CD8-positive, alpha-beta T cell (primary cell): ENCODE measurements at places on chromosomes 1 and 21.

DNA sequence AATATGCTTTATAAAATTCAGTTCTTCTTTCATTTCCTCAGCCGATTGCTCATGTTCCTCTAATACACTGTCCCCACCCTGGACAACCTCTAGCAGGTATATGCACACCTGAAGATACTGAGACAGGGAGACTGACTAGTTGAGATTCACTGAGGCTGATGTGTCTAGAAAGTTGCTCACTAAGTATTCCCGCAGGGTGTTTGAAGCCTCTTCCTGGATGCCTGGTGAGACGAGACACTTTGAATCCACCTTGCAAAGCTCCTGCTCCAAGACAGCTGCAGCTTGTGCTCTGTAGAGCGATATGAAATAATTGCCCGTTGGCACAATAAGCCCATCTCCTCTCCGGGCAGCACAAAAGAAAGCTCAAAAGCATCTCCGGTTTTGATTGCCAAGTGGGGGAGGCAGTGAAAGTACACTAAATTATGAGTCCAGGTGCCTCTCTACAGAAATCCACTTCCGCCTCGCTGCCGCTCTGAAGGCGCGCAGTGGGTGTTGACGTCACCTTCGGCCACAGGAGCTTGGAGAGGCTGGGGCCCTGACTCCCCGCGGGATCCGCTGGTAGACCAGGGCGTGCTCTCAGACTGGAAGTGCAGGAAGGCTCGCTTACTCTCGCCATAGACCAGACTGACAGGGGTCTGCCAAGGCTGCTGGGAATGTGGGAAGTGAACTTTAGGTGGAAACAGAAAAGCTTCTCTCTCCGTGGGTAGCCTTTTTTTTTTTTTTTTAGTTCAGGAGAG lies 46.3 kb downstream of the GPA33 start:
- peak; percentile 39 for DNase-seq

GRCh38 chr1:114209971-114210370 lies 56.3 kb upstream of the SYT6 start:
- DNase-seq: no peak

DNA sequence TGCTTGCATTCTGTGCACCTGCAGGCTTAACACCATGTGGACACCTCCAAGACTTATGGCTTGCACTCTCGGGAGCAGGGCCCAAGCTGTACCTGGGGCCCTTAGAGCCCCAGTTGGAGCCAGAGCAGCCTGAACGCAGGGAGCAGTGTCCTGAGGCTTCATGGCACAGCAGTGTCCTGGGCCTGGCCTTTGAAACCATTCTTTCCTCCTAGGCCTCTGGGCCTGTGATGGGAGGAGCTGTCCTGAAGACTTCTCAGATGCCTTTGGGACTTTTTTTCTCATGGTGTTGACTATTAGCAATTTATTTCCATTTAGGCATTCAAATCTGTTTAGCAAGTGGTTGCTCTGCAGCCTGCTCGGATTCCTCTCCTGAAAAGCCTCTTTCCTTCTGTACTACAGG lies 11.0 kb downstream of the RPTN start:
- DNase-seq: no peak

DNA sequence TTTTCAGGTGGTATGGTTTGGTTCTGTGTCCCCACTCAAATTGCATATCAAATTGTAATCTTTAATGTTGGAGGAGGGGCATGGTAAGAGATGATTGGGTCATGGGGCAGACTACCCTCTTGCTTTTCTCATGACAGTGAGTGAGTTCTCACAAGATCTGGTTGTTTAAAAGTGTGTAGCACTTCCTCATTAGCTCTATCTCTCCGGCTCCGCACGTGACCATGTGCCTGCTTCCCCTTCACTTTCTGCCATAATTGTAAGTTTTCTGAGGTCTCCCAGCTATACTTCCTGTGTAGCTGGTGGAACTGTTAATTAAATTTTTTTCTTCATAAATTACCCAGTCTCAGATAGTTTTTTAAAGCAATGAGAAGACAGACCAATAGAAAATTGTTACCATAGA lies 843.2 kb downstream of the AMY1C start:
- no peak for DNase-seq

- DNase-seq: no peak
Observed at GRCh38 chr1:50983219-50983802, 13.3 kb downstream of the CDKN2C start.

- no peak for DNase-seq
Observed at GRCh38 chr1:55286856-55287602, 71.9 kb upstream of the USP24 start.

DNA sequence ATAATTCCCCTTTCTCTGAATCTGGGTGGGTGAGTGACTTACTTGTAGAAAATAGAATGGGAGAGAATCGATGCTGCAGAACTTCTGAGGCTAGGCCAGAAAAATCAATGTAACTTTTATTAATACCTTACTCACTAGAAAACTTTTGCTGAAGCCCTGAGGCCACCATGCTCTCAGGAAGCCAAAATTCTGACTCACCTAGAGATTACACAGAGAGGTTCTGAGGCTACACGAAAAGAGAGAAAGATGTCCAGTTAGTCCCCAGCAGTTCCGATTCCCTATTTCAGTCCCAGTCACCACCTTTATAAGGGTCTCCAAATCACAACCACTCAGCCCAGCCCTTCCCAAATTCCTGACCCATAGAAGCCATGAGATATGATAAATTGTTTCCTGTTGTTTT lies 135.2 kb downstream of the NTPCR start:
- DNase-seq: no peak

DNA sequence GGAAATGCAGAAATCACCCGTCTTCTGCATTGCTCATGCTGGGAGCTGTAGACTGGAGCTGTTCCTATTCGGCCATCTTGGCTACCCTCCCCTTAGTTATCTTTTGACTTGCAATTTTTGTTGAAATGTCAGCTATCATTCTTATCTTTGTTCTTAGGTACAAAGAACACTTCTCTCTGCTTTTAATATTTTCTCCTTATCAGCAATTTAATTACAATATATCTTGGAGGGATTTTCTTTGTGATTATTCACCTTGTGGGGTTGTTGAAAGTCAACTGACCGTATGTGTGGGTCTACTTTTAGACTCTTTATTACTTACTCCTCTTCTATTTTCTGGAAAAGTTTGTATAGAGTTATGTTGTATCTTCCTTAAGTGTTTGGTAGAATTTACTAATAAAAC lies 43.1 kb upstream of the PKP1 start:
- DNase-seq: no peak

- DNase-seq: no peak
Observed at GRCh38 chr1:221435504-221435904, 306.4 kb downstream of the DUSP10 start.

DNA sequence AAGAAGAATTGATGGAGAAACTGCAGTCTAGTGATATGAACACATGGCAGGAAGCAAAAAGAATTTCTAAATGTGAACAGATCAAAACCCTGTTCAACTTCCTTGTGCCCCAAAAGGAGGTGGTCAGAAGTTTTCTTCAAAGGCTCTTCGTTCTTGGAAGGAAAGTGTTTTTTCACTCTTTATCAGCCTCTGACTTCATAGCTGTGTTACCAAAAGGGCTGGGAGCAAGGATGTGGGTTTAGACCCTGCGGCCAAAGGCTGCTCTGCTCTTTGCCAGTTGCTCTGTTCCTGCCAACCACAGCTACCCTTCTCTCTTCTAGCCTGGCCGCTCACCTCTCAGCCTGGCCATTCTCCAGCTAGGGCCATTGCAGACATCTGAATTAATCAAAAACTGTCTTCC lies 53.8 kb downstream of the PTGER3 start:
- DNase-seq: no peak

DNA sequence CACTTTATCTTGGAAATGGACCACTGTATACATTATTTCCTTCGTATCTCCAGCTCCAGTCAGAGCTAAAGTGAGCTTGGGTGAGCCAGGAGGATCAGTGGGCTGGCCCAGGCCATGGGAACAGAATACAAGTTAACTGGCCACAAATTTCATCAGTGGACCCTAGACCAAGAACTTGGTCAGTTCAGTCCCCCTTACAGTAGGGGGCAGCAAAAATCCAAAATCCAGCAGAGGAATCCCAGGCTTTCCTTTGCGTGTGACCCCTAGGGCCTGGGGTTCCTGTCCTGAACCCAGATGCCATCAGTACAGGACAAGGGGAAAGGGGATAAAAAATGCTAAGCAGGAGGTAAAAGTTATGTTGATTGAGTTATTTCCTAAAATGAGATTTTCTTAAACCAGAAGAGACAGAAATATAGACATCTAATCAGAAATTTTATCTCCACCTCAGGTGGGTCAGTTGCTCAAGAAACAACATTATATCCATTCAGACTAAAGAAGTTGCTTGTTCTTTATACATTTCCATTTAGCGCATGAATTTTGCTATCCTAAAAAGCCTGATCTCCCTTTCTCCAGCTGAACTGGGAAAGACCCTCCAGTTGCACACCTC lies 24.1 kb upstream of the LCE5A start:
- DNase-seq: no peak

DNA sequence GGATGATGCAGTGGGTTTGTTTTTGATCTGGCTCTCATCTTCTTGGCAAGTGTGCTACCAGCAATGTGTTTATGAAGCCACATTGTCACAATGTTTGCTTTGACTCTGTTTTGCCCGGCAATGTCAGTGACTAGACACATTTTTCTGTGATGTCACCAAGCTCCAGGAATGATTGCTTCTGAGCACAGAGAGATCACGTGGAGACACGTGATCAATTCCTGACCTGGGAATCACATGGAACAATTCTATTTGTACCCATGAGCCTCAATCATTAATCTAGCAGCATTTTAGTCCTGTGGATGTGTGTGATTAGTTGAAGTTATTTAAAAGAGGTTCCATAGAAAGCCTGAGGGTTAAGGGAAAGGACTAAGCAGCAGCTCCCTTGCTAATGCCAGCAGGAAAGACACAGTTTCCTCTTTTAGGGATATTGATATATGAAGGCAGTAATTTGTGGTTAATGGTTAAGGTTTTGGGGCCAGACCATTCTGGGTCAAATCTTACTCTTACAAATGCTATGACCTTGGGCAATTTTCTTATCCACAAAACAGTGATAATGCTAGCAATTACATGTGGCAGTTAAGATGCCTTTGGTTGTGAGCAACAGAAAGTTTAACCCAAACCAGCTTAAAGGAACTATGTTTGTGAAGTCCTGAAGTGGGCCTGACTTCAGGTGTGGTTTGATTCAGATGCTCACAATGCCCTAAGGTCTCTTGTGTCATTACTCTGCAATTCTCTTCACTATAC lies 59.0 kb downstream of the FASLG start:
- DNase-seq: no peak
